Neural progenitor cell (in vitro differentiated cells): ENCODE measurements at places on chromosomes 1 and 21. TPM values are rescaled to one million over a fixed set of nuclear protein-coding genes. Genes with fewer than 3 reads are reported as not detected.

C1orf167 gene
- 0.22 TPM in 1 of 2 replicates, not detected in the other for total RNA-seq

SH3D21 gene
- total RNA-seq: 6.1 and 15.1 TPM in 2 replicates

DNA sequence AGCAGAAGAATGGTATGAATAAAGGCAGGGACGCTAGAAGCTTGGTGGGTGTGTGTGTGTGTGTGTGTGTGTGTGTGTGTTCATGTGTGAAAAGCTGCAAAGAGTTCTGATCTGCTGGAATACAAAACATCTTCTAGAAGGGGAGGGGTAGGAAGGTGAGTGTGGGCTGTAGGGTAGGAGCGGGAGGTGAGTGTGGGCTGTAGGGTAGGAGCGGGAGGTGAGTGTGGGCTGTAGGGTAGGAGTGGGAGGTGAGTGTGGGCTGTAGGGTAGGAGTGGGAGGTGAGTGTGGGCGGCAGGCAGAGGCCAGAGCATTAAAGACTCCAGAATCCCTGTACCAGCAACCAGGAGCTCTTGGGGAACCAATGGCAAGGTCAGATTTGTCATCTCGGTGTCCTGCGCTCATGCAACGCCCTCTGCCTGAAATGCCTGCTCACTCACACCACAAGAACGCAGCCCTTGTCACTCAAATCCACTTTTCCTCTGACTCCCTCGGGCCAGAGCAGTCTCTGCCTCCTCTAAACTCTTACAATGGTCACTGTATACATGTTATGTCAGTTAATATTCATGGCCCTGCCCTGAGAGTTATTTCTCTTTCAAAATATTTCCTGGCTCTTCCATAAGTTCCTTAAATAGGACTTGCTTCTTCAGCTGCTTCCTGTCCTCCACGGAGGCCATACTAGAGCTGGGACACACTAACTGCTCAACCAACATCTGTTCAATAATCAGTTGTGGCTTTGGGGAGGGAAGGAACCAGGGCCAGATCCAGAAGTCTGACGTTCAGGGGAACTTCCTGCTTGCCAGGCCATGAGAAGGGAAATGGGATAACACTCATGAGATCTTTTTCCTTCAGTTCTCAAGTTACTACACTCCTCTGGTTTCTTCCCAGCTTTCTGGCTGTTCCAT lies 53.6 kb upstream of the ZNF644 start:
- no peak for DNase-seq
- H3K27ac ChIP-seq: no peak overlapping the region
- no peaks in the 10 kb centered on the region for H3K27me3 ChIP-seq
- no peaks in the 10 kb centered on the region for H3K36me3 ChIP-seq

- H3K27me3 ChIP-seq: no peaks in the 10 kb centered on the region
- H3K27ac ChIP-seq: no peak overlapping the region
- H3K4me1 ChIP-seq: peaks cover 28% of the 10 kb centered on the region
- peaks cover 6% of the 10 kb centered on the region for H3K36me3 ChIP-seq
Observed at GRCh38 chr1:218305472-218306064, 20.5 kb downstream of the RRP15 start.

GRCh38 chr1:1068517-1069055 lies 5.5 kb downstream of the RNF223 start:
- peak overlapping the region; percentile 54 for H3K4me3 ChIP-seq
- DNase-seq: peak; percentile 52
- peaks cover 73% of the 10 kb centered on the region for H3K27me3 ChIP-seq
- no peaks in the 10 kb centered on the region for H3K4me1 ChIP-seq
- H3K36me3 ChIP-seq: no peaks in the 10 kb centered on the region

DNA sequence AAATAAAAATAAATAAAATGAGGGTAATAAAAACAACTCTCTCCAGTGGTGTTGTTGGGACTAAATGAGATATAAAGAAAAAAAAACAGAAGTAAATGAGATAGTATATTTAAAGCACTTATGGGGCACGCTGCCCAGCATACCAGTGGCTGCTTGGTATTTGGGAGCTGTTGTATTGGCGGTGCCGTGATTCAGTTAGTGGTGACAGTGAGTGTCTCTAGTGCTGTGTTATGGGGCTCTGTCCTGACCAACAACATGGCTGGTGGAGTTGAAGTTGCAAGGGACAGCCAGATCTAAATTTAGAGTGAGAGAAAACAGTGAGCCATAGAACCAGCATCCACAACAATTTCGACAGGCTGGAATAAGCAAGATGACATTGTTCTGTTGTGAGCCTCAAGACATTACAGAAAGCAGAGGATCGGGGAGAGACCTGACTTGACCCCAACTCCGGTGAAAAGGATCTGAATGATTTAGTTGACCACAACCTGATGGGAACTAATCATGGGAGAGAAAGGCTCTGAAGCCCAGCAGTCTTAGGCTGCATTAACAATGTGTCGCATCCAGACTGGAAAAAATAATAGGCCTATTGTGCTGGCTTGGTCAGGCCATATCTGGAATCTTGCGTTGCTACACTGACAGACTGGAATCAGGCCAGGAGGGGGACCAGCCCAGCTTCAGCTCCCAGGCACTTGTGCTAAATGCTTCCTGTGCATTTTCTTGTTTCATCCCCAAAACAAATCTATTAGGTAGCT lies 2.4 kb upstream of the MFSD2A start:
- no peaks in the 10 kb centered on the region for H3K36me3 ChIP-seq
- no peak overlapping the region for H3K4me3 ChIP-seq
- H3K27me3 ChIP-seq: peaks cover 52% of the 10 kb centered on the region

DNA sequence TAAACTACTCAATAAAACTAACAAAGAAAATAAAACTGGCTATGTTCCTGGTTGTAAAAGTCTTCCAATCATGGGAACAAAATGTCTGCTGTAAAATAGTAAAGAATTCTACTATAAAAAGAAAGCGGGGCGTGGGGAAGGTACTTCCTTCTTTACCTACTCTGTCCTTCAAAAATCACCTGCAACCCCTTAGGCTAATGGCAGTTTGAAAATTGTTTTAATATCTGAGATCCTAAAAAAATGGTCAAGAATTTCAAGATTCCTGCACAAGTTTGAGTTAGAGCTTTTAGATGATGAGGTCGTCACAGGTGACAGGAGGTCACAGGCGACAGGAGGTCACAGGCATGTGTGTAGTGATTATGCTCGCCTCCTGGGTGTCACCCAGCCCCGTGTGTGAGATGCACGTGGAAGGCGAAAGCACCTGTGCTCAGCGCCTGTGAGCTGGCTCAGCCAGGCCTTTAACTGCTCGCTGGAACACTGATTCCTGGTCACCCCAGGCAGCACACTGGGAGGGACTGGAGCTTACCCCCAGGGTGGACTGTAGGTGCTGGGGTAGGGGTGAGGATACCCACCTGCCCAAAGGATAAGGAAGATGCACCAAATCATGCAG lies 18.6 kb upstream of the TMPRSS2 start:
- H3K27ac ChIP-seq: no peak overlapping the region
- no peaks in the 10 kb centered on the region for H3K27me3 ChIP-seq
- no peaks in the 10 kb centered on the region for H3K36me3 ChIP-seq
- DNase-seq: no peak
- H3K4me1 ChIP-seq: no peaks in the 10 kb centered on the region
- H3K4me3 ChIP-seq: no peak overlapping the region

- H3K27ac ChIP-seq: no peak overlapping the region
- H3K4me1 ChIP-seq: peaks cover 9% of the 10 kb centered on the region
- H3K4me3 ChIP-seq: no peak overlapping the region
- peaks cover 8% of the 10 kb centered on the region for H3K27me3 ChIP-seq
- DNase-seq: no peak
- H3K36me3 ChIP-seq: no peaks in the 10 kb centered on the region
Observed at GRCh38 chr1:90558126-90558525, 159.0 kb downstream of the BARHL2 start.
